ENCODE measurements at places on chromosomes 5 and 9.

DNA sequence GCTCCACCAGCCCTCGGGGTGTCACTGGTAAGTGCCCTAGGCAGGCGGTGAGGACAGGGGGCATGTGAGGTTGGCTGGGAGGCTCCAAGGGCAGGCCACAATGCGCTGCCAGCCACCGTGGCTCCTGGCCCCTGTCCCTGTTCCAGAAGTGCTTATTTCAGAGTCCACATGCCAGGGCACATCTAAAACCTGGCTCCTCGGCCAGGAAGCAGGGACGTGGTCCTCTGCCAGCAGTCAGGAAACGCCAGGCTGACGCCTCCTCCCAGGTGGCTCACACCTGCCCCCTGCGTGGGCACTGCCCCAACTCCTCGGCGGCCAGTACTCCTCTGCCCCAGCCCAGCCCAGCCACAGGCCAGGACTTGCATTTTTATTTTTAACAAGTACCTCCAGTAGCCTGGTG, 68.5 kb downstream of the SECISBP2 start:
- peak; percentile 43 for DNase-seq

GRCh38 chr9:98750364-98751060, 41.8 kb upstream of the GABBR2 start:
- no peak for DNase-seq

DNA sequence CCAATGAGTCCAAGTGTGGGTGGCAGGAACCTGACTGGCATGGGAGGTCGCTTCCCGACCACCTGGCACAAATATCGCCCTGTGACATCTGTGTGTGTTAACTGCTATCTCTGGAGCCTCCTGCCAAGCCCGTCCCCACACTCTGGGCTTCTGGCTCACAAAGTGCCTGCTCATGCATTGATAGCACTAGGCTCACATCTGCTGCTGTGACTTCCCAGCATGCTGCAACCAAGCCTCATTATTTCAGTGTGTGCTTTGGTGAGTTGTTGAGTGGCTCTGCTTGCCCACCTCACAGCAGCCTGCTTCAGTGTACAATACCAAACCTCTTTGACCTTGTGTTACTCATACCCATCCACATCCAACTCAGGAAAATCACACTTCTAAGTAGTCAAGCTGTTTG, 139.8 kb downstream of the APBA1 start:
- no peak for DNase-seq

DNA sequence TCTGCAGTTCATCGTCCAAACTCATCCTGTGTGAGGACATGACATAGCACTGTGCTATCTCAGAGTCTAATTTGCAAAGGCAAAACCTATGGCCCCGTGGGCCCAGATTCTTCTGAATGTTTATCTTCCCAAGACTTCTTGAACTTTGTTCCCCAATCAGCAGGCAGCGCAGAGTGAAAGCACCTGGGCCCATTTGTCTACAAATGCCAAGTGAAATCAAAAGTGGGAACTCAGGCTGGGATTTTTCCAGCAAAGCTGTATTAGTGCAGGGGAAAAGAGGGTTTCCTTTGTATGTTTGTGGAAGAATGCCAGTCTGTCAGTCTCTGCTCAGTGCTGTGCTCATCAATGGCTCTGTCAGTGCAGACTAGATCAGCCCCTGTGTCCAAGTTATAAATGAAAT, 55.8 kb downstream of the FOXD1 start:
- DNase-seq, result no peak

DNA sequence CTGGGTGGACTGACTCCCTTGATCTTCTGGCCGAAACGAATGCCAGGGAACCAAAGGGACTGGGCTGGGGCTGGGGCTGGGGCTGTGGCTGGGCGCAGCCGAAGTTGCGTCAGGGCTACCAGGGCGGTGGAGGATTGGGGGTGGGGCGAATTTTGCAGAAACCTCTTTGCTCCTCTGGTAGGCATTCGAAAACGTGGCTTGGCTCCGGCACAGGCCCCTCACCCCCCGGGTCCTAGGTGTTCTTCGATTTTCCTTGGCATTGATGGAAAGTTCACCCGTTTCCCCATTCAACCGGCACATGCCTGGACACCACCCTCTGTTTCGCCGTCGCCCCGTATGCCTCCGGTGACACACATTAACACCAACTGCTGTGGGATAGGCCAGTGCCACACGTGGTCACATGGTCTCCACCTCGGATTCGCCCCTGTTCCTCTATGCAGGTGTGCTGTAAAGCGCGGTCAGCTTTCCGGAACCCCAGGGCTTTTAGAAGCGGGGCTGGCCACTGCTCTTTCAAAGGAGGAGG, 477.1 kb downstream of the SPATA31A7 start:
- DNase-seq, result peak; percentile 54

DNA sequence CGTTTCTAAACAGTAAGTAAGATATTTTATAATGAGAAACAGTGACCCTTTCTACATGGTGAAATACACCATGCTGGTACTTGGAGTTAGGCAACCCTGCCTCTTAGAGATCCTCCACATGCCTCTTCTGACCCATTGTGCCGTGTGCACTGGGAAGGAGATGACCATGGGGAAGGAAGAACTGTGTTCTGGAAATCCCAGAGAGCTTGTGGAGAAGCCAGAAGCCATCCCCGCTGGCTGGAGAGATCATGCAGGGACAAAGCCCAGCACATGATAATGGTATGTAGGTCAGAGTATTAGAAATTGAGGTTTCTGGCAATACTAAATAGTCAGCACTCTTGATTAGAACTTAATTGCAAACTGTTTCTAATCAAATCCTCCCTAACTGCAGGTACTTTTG, 307.3 kb downstream of the FBXL7 start:
- peak; percentile 34 for DNase-seq

DNA sequence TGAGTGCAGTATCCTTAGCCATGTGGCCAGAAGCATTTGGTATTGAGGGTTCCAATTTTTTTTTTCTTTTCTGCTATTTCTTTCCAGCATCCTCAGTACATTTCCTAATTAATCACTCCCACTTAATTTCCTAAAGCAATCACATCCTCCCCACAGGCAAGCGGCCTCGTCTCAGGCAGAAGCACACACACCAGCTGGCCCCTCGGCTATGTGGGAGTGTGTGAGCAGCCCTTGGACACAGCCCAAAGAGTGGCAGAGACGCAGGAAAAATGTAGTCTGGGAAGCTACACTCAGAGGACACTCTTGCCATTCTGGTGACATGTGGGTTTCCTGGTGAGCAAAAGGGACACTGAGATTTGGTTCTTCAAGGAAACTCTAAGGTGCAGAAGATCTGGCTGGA, 20.7 kb downstream of the SLIT3 start:
- peak; percentile 63 for DNase-seq

- DNase-seq, result no peak
These were observed 712.1 kb upstream of the MEF2C start for GRCh38 chr5:89595056-89595455.

DNA sequence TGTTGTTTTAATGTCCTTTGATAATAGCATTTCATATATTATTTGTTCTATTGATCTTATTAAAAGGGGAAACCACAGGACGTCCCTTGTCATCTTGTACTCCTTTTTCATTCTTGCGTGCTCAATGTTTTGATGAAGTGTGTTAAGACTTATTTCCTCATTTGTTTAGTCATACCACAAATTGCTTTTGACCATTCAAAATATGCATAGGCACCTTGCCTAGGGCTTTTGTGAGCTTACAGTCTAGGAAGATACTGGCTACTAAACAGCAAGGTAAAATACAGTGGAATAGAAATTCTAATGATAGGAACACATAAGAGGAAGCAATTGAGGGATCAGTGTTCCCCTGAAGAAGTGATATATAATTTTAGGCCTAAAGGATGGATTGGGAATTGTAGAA, 190.3 kb downstream of the WDR70 start:
- no peak for DNase-seq
